Right atrium auricular region (tissue), 2 donors: ENCODE measurements at places on chromosomes 11 and 22.

DNA sequence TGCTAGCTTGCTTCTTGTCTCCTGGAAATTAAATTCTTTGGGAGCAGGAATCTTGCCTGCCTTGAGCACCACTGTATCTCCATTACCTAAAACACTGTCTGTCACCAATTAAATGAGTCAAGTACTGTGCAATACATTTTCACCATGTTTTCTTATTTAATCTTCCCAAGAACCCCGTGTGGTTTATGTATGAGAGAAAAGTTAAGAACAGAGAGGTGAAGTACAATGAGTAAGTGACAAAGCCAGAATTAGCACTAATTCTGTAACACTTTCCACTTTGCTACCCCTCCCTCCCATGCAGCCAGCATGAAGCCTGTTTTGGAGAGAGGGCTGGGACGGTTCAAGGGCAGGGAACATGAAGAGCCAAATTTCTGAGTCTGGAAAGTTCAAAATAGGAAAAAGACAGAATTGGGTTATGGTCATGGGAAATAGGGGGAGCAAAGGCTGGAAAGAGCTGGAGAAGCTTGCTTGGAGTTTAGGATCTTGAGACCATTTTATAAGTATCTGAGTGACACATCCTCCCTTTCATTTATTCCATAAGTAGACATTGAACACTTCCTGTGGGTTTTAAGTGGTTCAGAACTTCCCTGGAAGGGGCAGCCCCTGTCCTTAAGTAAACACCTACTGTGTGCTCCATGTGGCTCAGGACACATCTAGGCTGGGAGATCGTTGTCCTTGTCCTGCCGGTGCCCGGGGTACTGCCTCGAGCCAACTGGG is 60.5 kb upstream of the CHST1 start:
- DNase-seq, result no peak

DNA sequence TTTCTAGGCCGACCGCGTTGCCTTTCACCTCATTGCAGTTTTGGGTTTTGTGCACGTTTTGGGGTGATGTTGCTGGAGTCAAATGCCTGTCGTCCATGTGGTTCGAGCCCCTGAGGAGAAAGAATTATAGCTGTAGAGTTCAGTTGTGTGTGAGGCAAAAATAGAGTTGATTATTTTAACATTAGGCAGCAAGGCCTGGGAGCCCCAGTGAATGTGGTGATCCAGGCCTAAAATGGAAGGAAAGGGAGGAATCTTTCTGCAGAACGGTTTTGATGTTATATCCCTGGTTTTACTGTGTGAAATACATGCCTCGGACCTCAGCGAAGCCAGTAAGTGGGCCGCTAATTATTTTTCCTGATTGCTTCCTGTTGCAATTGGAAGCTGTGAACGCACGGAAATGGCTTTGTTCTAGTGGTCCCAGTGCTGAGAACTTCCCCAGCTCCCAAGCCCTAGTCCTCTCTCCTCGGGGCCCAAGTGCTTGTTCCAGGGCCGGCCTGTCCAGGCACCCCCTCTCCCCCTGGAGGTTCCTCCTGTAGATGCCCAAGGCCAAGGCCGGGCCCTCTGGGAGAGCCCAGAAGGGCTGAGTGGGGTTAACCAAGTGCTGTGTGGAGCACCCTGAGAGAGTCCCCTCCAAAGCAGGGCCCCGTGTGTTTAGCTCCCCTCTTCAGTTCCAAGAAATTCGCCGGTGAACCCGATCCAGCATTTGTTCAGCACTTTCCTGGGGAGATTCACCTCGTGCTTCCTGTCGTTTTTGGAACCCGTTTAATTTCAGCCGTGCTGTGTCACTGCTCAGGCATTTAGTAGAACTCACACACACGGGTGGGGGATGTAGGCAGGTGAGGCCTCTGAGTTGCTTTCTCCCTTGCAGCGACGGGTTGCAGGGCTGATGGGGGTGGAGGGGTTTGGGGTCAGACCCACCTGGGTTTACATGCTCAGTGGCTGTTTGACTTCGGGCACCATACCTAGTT is 2.1 kb downstream of the LRP5 start:
- DNase-seq, result no peak

DNA sequence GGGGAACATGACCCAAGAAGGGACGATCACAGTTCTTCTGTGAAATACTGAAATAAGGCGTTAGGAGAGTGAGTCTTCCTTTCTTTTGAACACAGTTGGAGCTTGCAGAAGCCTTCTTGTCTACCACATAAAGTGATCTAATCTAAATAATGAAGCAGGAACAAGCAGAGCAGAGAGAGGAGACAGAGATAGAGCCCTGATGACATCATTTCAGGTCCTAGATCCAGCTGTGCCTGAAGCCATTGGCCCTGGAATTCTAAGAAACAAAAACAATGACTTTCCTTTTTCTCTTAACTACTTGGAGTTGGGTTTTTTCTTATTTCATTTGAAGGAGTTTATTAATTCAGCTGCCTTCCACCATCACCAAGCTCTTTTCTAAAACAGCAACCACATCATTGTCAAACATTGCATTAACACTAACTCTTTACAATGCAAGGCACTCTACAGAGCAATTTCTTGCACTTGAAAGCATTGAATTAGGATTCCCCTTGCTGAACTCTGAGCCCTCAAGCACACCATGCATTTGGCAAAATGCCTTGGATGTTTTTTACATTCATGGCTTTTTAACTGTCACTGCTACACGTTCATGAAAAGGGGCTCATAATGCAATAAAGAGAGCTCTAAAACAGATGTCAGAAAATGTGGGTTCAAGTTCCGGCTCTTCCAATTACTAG is 117.2 kb upstream of the TIMP3 start:
- DNase-seq, result no peak

DNA sequence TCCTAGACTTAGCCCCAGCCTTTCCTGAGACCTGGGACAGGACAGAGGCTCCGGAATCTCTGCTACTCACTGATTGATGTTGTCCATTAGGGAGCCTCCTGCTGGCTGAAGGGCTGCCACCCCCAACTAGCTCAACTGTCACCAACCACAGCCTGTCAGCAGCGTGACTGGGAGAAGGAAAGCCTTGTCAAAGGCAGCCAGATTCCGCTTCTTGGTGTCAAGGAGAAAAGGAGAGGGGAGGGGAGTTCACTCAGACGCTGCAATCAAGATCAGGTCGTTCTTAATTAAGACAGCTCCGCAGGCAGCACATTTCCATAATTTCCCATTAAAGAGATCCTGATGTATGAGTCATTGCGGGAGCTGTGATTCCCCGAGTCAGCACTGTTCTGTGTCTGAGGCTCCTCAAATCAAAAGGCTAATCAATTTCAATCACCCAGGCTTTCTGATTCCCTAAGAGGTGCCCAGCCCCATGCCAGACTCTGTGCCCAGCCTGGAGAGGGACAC is 152.8 kb upstream of the ZBED5 start:
- peak; percentile 61 for DNase-seq

GRCh38 chr11:47495856-47496217 is 46.9 kb upstream of the RAPSN start:
- no peak for DNase-seq

DNA sequence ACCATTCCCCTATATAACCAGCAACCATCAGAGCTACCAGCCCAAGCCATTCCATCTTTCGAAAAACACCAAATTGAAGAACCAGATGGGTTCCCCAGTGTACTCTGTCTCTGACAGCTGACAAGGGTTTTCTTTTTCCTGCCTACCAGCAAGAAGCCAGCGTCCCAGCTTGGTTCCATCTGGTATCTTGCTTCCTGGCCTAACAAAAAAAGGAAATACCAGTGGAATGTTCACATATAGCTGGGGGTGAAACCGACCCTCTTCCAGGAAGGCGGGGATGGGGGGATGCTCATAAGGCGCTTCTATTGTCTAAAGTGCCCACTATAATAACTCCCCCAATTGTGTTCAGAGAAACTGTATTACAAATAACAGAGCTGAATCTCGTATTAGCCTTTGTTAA is 172.3 kb downstream of the LDLRAD3 start:
- DNase-seq, result no peak

DNA sequence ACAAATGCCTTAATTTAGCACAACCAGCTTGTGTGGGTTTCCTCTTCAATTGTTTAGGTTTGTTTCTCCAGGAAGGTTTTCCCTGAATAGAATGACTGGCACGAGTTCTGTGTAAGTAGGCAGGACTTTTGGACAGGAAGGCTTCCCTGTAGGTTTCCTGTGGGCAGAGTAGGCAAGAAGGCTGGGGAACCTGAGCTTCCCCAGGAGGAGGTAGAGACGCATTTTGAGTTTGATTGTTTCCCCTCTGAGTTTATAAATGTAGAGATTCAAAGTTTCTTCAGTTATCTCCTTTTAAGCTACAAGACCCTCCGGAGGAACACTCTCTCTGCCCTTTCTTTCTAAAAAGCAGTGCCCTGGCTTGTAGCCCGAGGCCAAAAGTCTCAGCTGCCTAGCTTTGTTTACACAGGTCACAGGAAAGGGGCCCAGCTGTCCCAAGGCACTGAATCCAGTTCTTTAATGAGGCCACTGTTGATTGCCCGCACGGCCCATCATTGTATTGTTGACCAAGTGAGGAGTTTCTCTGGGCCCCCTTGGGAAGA is 66.6 kb upstream of the RDX start:
- DNase-seq, result no peak

- no peak for DNase-seq
These were observed 1.5 kb downstream of the TMEM121B start for GRCh38 chr22:17119481-17120202.

DNA sequence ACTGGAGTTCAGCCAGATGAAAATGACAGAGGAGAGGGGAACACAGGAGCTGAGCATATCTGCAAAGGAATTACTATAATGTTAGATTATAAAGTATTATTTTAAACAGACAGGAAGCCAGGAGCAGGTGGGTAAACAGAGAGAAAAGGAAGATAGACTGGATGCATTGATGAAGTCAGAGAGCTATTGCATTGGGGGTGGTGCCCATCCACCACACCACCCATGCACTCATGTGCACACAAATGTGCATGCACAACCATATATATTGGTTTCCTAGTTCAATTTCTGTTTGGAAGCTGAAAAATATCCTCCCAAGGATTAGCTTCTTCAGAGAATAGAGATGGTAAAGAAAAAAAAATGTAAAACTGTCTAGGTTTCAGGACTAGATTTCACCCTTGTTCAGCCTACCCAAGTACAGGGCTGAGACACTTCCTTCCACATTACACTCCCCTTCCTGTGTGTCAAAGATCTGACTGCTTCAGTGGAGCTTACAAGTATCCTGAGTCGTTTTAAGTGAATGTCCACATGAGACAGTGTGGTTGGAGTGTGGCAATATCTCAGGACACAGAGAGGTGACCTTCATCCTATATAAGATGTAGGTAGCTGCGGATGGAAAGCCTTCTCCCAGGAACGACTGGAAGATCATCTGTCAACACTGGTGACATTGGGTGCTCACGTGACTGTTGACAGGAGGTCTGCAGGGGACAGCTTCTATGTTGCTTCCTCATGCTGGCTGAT is 12.2 kb upstream of the SMPD1 start:
- DNase-seq, result no peak

GRCh38 chr11:35215945-35216344 is 77.0 kb downstream of the CD44 start:
- DNase-seq, result no peak

DNA sequence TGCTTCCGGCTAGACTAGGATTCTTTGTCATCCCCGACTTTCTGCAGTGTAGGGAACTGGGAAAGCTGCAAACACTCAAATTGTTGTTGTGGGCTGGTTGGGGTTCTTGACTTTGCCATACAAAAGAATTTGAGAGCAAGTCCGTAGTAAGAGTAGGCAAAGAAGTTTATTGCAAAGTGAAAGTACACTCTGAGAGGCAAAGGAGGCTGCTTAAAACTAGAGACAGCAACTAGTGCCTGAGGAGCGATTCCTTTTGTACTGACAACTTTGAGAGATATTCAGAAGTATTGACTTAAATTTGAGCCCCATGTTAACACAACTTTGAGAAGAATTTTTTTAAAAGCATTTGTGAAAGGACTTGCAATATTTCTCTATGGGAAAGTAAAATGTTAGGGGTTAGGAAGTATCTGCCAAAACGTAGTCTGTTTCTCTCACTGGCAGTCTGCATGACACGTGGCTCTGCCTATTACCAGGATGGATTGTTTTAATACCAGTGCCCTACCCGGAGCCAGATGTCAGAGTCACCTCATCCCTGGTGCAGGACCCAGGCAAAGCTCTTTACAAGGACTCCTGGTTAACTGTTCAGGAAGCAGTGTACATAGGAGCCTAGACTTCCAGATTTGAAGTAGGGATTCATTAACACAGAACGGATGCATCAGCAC is 85.0 kb upstream of the CLPB start:
- DNase-seq, result no peak

GRCh38 chr11:104917271-104918112 is 19.2 kb upstream of the CASP12 start:
- no peak for DNase-seq

- no peak for DNase-seq
These were observed 182.6 kb downstream of the TRPC6 start for GRCh38 chr11:101401245-101401644.

DNA sequence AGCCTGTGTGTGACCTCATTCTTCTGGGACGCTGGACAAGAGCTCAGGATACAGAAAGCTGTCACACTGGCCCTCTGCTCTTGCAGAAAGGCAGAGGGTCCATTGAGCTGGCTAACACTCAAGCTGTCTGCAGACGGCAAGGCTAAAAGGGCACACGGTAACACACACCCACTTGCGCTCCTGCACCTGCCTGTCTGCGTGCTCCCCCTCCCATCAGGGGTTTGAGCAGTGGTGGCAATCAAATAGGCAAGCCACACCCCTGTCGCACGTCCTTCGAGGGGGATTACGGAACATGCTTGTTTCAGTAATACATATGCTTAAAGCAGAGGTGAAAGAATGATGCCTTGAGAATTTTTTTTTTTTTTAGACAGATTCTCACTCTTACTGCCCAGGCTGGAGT is 7.1 kb upstream of the QSER1 start:
- DNase-seq, result no peak

- no peak for DNase-seq
These were observed 590.4 kb downstream of the BRD1 start for GRCh38 chr22:49237279-49237678.

GRCh38 chr11:130183878-130184610 is 24.5 kb downstream of the ST14 start:
- no peak for DNase-seq

DNA sequence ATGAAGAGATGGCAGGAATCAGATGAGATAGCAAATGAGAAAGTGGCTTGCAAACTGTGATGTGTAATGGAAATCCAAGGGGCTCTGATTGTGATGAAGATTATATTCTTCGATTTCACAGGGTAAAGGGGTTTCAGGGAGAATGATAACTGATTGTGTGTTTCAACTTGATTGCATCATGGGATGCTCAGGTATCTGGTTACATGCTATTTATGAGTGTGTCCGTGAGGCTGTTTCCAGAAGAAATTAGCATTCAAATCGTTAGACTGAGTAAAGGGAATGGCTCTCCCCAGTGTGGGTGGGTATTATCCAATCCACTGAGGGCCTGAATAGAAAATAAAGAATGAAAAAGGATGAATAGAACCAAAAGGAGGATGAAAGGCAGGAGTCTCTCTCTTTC is 278.7 kb upstream of the LARGE1 start:
- no peak for DNase-seq
